ENCODE measurements at places on chromosomes 3 and 15. TPM values are rescaled to one million over a fixed set of nuclear protein-coding genes. Genes with fewer than 3 reads are reported as not detected.

Gene SLC24A5
- total RNA-seq: not detected

Gene DUOXA2
- not detected for total RNA-seq

Gene FBXL22
- total RNA-seq: 0.31 TPM

Gene CLEC3B
- 14.7 TPM for total RNA-seq

Gene CHAC1
- 4.4 TPM for total RNA-seq

Gene ITIH1
- not detected for total RNA-seq

Gene AGBL1
- total RNA-seq: 2.5 TPM

Gene TNIK
- total RNA-seq: 118 TPM

Gene NUSAP1
- total RNA-seq: 34.4 TPM

Gene CCDC51
- 6.9 TPM for total RNA-seq

Gene TMEM266
- total RNA-seq: 3.8 TPM

Gene POC1A
- 4.4 TPM for total RNA-seq

Gene IGF2BP2
- total RNA-seq: 62.6 TPM

Gene SUCNR1
- 0.31 TPM for total RNA-seq

Gene GJD2
- 0.94 TPM for total RNA-seq

Gene ADCY5
- 39.8 TPM for total RNA-seq

Gene UTS2B
- total RNA-seq: 1.3 TPM

Gene TIMP4
- 3.4 TPM for total RNA-seq
